ENCODE measurements at places on chromosomes 4 and X. TPM values are rescaled to one million over a fixed set of nuclear protein-coding genes. Genes with fewer than 3 reads are reported as not detected.

DNA sequence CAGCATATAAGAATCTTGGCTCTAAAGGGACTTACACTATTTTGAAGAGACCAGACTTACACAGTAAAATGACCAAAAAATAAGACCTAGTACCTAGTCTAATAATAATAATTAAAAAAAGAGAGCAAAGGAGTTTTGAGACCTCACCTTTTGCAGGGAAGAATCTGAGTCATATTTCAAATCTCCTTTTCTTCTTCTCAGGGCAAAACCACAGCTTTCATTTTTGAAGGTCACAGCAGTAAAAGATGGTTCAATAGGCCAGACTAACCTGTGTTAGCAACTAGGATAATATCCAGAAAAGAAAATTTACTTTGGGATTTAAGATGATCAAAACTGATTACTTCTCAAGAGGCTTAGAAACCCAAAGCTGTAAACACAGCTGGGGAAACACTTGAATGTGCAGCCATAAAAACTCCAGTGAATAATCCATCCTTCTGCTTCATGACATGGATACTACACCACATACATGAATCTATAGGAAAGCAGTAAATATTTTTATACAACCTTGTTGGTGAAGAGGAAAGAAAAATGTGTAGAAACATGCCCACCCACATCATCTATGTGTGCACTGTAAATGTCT lies 25.9 kb upstream of the LNX1 start:
- DNase-seq: no peak

DNA sequence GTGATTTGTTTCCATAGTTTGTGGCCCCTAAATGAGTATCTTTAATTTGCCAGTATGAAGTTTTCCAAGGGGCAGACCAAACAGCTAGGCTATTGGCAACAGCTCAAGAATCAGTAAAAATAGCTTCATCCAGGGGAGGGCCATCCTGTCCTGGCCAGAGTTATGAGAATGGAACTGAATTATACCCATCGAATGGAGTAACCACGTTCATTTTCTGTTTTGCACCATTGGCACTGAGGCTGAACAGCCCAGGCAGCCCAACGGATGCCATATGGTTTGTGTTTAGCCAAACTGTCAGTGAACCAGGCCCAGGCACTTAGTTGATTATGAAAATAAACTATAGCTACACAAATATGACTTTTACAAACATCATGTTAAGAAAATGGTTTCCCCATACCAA lies 17.7 kb upstream of the ASB5 start:
- no peak for DNase-seq

GRCh38 chrX:46130247-46130646 lies 415.0 kb downstream of the ZNF674 start:
- no peak for DNase-seq

DNA sequence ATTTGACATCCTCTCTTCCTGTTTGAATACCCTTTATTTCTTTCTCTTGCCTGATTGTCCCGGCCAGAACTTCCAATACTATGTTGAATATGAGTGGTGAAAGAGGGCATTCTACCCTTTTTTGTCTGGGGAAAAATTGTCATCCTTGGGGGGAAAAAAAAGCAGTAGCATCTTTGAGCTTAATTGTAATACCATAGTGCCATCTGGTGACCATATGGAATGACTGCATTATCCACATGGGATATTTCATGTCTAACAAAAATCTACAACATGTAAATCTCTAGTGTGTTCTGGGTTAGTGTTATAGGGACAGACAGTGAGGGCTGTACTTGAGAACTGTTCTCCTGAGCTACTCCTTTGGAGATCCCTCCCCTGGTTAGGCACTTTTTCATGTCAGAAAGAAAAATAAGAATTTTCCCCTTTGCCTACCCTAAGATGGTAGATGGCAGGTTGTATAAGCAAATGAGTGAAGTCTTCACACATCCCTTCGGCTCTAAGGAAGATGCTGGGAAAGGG lies 26.0 kb downstream of the CAPN6 start:
- peak; percentile 5 for DNase-seq

DNA sequence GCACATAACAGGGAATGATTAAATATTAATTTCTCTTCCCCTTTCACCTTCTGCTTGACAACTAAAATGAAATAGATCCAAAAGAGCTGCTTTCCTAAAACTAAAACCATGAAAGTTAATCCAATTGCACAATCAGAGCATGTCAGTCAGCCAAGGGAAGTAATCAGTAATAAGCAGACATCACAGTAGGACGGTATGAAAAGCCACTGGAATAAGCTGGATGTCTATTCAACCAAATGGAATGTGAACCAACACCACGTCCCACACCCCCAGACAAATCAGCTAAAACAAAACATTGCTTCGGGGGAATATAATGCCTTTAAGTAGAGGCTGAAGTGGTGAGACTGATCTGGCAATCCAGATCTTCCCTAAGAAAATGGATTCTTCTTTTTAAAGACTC lies 859.4 kb upstream of the FTHL17 start:
- peak; percentile 59 for DNase-seq

- peak; percentile 55 for DNase-seq
Measured at GRCh38 chrX:154082396-154083125, 15.0 kb downstream of the MECP2 start.

SPON2 gene
- 0.83 TPM for total RNA-seq

- no peak for DNase-seq
Measured at GRCh38 chrX:55777596-55777995, 60.0 kb downstream of the RRAGB start.

DNA sequence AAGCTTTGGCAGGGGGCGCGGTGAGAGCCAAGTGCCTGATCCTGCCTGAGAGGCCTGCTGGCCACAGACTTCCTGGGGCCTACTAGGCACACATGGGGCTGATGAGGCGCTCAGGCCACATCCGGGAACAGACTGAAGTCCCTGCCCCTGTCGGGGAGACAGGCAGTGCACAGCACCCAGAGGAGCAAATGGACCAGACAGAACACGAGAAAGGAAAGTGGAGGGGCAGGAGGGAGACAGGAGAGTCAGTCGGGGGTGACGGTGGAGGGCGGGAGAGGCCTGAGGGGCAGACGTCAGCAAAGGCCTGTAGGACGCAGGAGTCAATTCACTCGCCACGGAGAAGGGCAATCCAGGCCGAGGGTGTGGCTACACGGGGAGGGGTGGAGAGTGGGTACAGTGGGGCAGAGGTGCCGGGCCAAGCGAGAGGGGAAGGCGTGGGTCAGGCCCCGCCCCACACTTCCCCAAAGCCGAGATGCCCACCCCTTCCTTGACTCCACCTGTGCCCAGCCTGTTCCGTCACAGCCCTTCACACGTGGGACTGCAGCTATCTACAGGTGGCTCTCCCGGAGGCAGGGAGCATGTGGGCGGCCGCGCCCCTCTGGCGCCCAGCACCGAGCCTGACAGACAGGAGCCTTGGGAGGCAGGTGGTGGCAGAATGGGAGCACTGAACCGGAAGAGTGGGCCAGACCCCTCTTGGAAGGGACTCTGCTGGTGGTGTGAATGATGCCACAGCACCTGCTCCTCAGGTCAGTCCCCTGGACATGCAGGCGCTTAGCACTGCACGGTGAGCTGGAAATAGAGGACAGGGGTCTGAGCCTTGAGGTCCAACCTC lies 20.5 kb downstream of the NOP14 start:
- DNase-seq: no peak

DNA sequence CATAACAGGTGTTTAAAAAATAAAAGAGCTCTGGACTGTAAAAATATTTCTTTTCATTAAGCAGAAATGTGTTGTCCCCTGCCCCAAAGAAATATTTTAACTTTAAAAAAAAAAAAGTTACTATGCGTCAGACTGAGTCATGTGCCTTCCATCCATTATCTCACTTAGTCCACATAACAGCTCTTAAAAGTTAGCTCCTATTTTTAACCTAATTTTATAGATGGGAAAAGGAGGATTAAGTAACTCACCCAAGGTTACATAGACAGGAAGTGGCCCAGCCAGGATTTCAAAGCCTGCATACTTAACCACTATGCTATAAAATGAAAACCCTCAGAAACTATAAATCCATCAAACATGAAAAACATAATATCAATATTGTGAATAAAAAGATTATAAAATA lies 97.7 kb downstream of the MANBA start:
- peak; percentile 72 for DNase-seq

BEND2 gene
- total RNA-seq: not detected

DNA sequence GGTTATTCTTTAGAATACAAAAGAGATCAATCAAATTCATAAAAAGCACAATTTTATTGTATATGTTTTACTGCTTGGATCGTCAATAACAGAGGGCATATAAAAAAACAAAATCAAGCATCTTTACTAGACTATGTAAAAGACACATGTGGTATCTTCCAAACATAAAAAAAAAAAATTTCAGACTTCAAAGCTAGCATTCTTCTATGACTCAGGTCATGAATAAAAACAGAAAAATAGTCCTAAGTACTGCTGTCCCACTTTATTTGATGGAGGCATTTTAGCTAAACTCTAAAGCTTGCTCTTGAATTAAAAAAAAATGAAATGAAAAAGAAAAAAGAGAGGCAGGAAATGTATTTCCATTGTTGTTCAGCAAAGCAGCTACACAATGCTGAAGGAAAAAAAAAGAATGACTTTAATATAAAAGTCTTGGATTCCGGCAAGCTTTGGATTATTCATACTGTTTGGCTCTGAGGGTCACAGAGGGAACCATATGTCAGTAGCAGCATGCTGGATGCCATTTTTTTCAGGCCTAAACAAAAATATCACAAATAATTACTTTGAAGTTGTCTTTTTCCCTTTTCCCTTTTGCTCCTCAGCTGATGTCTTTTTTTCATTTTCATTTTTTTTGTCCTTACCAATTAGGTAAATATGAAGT lies 249.1 kb upstream of the DIAPH2 start:
- DNase-seq: no peak

DNA sequence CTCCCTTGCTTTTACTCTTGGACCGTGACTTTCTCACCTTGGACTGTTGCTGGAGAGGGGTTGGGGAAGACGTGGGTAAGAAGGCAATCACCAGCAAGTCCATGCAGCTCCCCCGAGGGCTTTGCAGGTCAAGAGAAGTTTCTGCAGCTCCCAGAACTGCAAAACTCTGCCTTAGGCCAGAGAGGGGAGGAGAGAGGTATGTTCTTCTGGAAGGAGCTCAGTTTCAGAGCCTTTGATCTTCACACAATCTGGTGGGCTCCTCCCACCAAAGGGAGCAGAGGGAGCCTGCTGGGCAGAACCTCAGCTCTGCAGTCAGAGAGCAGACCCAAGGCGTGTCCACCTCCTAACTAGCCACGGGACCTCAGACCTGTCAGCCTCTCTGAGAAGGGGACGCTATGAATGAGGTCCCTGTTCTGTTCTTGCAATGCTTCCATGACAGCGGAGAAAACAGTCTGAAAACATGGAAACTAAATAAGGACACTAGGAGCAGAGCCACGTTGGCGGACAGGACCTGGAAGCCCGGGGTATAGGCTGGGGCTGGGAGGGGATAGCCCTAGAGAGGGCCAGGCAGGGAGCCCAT lies 92.8 kb downstream of the EVC2 start:
- peak; percentile 21 for DNase-seq

DNA sequence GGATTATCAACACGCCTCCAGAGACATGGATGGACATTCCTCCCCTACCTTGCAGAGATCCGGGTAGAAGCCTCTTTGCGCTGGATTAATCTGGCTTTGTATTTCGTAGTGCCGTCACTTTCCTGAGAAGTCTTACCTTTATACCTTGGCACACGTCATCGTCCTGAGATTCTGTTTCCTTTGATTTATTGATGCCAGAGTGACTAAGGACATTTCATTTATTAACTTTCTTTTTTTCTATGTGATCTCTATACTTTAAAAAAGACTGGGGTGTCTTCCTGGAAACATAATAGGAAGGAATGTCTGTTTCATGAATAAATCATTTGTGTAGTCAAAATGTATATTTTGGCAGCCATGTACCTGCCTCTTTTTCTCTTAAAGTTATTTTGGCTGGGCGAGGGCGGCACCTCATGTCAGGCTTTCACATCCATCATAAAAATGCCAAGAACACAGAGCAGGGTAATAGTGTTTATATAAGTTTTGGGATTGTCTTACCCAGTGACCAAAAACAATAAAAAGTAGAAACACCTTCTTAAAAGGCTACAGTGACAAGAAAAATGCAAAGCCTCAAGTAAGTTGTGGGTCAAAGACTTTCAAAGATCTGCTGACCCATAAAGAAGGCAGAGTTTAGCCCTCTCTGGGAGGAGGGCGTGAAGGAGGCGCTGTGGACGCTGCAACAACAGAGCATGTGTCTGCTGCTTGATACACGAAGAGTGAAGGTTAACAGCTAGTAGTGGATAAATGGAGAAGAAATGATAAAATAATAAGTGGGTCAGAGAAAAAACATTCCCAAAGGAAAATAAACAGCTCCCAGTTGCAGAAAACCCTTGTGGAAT lies 124.4 kb downstream of the SHROOM3 start:
- DNase-seq: no peak

DNA sequence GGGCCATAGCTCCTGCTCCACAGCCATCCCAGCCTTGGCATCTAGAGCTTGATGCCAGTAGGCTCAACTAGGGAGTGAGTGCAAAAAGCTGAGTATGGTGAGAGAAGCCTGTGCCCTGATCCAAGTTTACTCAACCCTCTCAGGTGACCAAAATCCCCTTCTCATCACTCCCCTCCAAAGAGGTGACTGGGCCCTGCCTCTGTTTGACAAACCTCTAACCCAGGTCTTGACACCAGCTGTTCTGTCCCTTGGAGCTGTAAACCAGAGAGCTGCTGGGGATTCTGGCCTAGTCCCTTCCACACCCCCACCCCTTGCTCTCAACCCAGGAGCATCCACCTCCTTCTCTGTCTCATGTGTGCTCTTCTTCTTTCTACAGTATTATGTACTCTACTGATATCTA lies 73.5 kb downstream of the MSN start:
- no peak for DNase-seq

DNA sequence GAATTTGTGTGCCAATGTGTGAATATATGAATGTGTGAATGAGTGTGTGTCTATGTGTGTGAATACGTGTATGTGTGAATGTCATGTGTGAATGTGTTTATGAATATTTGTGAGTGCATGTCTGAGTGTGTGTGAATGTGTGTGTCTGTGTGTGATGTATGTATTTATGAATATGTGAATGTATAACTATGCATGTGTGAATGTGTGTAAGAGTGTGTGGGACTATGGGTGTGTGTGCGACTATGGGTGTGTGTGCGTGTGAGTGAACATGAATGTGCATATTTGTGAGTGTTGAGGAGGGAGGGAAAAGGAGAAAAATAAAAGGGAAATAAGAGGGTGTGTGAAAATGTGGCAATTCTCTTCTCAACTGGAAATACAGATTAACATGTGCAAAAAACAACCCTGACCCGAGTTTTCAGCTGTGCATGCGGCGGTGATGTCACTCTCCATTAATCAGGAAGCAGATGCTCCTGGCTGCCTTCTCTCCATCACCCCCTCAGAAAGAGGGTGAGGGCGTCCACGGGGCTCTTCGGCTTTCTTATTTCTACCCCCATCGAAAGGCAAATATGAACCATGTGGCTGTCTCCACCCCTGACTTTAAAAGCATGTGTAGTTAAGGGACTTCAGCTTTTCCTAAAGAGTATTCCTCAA lies 219.8 kb downstream of the MAML3 start:
- no peak for DNase-seq

GRCh38 chrX:63735882-63736281 lies 49.1 kb downstream of the ARHGEF9 start:
- DNase-seq: no peak

GRCh38 chr4:6953751-6954380 lies 44.2 kb downstream of the TBC1D14 start:
- DNase-seq: peak; percentile 92

Data from mammary epithelial cell (primary cell).